ENCODE measurements at places on chromosomes 11 and 22.

DNA sequence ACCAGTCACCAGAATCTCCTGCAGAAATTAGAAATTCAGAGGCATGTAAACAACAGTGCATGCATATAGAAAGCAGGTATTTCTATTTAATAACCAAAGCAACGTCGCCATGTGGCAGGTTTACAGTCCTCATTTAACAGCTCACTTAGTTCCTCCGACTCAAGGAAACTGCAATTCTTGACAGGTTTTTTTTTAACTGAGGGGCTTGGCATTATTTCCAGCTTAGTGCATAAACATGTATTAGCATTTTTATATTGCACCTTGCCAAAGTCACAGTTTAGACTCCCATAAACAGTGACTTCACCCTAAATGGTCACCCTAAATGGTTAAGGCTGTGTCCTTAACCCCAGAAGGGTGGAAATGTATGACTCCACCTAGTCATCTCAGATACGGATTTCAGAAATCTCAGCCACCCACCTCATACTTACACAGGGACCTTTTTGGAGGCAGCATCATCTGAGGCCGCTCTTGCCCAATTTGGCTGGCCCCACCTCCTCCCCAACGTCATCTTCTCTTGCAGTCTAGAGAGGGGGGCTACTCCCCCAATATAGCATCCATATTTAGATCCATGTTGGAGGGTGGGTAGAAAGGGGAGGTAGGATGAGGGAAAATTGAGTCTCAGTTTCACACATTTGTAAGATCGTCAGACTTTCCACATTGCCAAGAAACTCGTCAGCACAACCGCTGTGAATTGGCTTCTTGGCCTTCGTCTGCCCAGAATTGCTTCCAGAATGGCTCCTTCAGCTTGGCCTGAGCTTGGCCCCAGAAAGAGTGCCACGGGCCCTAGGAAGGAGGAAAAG is 31.8 kb upstream of the SLC35C1 start:
- DNase-seq, result peak; percentile 16

- no peak for DNase-seq
Measured at GRCh38 chr11:102306817-102307726, 10.2 kb upstream of the BIRC3 start.

GRCh38 chr11:128696941-128697340 is 3.1 kb downstream of the FLI1 start:
- DNase-seq, result no peak

GRCh38 chr22:43249789-43250471 is 63.0 kb upstream of the TTLL12 start:
- no peak for DNase-seq

- peak; percentile 85 for DNase-seq
Measured at GRCh38 chr11:68383976-68384501, 71.6 kb downstream of the LRP5 start.

GRCh38 chr11:83864412-83865057 is 578.4 kb upstream of the CCDC90B start:
- DNase-seq, result no peak

DNA sequence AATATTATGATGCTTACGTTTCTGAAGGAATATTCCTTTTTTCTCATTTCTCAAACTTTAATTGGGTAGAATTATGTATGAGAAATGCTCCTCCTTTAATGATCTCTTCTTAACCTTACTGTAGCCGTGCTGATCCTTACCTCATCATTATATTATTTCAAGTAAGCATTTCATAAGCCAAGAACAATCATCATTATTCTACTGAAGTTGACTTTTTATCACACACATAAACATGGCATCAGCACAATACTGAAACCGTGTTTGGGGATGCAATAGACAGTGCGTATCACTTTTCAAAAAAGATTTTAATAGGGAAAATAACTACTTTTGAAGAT is 162.8 kb downstream of the ARHGAP42 start:
- DNase-seq, result no peak

- DNase-seq, result no peak
Measured at GRCh38 chr11:32450372-32450771, 15.0 kb upstream of the WT1 start.

DNA sequence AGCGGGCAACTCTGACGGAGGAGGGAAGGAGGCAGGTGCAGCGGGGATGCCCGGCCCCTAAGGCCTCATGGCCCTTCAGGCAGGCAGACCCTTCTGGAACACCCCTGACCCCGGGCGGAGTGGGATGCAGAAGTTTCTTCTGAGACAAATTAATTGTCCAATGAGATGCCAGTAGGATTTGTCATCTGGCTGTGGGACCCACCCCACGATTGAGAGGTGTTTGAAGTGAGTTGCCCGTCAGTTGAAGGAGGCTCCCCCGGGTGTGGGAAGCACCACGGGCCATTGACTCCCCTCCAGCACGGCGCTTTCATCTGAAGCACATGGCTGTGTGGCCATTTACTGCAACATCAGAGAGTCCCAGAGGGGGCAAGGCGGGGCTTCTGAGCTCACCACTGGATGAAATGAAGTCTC is 527.8 kb downstream of the BRD1 start:
- DNase-seq, result no peak
